ENCODE measurements at places on chromosomes 5 and 9.
A peak's percentile ranks its signal among the peaks of the same experiment; 100 is the strongest.

DNA sequence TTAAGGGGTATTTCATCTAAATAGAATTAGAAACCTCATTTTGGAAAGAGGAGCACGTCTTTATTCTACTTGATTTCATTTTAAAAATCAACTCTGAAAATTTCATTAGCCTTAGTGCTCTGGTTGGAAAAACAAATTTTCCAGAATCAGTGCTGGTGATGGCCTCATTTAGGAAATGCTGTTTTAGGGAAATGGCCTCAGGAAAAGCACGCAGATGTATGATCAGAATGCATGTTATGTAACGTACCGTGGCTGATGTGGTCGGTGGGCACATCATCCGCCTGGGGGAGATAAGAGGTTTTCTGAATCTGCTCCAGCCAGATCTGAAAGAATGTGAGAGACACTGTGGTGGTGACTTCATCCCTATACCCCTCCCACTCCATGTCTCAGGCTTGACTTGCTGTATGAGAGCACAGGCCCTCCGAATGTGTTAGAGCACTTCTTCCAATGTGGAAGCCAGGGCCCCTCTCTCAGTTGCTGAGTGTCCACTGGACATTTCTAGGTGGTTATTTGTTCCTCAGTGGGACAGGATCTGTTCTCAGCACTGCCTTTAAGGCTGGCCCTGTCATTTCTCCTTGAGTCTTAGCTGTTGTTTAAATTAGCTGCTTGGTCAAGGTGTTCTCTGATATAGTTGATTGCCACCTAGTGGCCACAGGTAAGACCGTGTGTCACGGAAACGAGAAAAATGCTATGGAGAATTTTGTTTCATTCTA lies 96.5 kb downstream of the ARHGAP26 start:
- DNase-seq, result peak; percentile 71

DNA sequence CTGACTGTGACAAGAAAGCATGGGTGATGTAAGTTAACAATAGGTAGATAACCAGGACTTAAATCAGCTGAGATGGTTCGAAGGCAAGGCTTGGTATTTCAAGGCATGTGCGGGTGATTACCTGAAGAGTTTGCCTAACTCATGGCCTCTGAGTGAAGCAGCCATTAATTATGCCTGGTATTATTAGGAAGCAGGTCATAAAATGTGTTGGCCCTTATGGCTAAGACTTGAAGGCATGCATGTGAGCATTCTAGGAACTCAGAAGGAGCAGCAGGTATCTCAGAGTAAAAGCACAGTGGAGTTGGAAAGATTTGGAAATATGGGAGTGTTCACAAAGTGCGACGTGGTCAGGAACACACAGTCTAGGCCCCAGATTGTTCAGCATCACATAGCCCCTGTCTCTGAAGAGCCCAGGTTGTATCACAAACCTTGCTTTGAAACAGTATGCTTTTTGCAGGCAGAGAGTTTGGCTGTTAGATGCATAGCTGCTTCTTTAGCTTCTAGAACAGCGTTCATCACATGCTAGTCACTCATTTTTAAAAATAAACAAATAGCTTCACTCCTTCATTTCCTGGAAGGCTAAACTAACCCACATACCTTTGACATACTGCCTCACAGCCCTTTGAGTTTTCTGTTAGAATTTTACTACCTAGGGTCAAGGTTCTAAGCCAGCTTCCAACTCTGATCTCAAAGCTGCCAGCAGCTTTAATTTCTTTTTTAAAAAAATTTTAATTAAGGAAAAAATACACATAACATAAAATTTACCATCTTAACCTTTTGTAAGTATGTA lies 2.1 kb downstream of the HEXB start:
- no peak for DNase-seq

- no peak for DNase-seq
Measured at GRCh38 chr9:7910426-7911020, 110.9 kb upstream of the DMAC1 start.

DNA sequence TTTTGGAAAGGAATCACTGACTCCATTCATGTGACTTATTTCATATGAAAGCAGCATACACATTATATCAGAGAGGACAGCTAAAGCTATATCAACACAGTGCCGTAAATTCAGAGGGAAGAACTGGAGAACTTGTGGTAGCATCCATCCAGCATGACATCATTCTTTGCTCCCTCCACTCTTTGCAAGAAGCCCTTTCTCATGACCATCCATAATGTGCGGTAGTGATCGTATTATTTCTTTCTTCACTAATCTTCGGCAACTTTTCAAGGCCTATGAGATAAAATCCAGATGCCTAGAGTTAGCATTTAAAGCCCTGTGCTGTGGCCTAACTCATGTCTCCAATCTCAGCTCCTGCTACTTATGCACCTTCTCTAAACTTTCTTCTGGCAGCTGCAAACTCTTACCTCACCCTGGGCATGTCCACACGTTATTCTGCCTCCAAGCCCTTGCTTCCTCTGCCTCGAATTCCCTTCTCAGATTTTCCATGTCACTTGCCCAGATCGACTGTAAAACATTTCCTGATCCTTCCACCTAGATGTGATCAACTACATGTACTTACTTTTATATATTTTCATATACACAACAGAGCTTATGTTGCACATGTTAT lies 307.3 kb upstream of the SGCD start:
- no peak for DNase-seq

GRCh38 chr5:6088706-6089105 lies 289.6 kb downstream of the MED10 start:
- DNase-seq, result no peak

DNA sequence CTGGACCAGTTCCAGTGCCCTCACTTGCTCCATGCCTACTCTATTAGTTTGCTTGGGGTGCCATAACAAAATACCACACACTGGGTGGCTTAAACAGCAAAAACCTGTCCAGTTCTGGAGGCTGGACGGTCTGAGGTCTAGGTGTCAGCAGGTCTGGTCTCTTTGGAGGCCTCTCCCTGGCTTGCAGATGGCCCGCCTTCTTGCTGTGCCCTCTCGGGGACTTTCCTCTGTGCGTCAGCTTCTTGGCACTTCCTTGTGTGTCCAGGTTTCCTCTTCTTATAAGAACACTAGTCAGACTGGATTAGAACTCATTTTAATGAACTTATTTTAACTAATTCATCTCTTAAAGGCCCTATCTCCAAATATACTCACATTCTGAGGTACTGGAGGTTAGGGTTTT lies 97.2 kb downstream of the CARTPT start:
- no peak for DNase-seq

DNA sequence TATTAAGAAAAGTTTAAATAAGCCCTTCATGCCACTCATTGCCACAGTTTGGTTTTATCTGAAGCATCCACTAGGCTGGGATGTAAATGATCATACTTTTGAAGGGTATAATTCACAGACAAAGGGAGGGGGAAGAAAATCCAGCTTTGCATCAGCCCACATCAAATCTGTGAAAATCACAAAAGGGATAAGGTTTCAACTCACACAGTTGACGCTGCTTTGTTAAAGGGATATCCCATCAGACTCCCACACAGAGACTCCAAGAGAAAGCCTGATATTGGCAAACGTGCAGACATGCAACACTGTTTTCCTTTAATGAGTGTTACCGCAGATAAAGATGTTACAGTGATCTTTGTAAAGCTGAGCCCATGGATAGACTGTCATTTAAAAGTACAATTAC lies 602.9 kb downstream of the TLE1 start:
- no peak for DNase-seq

- no peak for DNase-seq
Measured at GRCh38 chr5:115738830-115739229, 77.6 kb downstream of the CDO1 start.

DNA sequence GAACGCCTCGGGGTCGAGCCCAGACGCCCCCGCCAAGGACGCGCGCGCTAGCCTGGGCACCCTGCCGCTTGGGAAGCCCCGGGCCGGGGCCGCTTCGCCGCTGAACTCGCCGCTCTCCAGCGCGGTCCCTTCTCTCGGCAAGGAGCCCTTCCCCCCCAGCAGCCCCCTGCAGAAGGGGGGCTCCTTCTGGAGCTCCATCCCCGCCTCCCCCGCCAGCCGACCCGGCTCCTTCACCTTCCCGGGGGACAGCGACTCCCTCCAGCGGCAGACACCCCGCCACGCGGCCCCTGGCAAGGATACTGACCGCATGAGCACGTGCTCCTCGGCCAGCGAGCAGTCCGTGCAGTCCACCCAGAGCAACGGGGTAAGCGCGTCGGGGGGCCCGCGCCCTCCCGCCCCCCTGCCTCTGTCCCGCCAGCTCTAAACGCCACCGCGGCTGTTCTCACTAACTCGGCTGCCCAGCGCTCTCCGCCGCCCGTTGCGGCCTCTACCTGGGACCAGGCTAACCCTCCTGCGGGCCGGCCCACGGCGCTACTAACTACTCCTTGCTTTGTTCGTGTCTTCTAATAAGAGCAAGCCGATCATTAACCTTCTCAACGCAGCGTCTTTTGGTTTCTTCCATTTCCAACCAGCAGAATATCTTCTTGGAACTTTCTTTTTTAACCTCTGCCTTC lies 93.6 kb upstream of the OTULINL start:
- DNase-seq, result no peak

- DNase-seq, result no peak
Measured at GRCh38 chr5:66239034-66239433, 94.9 kb downstream of the SREK1 start.

DNA sequence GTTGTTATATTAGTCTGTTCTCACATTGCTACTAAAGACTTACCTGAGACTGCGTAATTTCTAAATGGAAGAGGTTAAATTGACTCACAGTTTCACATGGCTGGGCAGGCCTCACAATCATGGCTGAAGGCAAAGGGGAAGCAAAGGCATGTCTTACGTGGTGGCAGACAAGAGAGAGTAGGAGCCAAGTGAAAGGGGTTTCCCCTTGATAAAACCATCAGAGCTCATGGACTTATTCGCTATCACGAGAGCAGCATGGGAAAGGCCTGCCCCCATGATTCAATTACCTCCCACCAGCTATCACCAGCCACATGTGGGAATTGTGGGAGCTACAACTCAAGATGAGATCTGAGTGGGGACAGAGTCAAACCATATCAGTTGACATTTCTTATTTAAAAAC lies 374.5 kb upstream of the RORB start:
- no peak for DNase-seq

GRCh38 chr5:174827558-174827957 lies 103.2 kb downstream of the MSX2 start:
- no peak for DNase-seq

GRCh38 chr9:84756171-84756570 lies 86.6 kb downstream of the NTRK2 start:
- no peak for DNase-seq

DNA sequence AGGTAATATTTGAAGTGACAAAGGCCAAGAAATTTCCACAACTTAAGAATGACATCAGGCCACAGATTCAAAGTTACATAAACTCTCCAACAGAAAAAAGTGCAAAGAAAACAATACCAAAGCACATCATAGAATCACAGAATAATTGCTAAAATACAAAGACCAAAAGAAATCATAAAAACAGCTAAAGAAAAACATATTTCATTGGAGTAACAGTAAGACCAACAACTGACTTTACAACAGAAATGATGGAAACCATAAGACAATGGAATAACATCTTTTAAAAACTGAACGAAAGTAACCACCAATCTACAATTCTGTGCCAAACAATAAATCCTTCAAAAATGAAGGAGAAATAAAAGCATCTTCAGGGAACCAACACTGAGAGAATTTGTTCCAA lies 38.3 kb downstream of the ZDHHC21 start:
- DNase-seq, result no peak

- DNase-seq, result no peak
Measured at GRCh38 chr9:89006267-89006666, 15.0 kb downstream of the S1PR3 start.

DNA sequence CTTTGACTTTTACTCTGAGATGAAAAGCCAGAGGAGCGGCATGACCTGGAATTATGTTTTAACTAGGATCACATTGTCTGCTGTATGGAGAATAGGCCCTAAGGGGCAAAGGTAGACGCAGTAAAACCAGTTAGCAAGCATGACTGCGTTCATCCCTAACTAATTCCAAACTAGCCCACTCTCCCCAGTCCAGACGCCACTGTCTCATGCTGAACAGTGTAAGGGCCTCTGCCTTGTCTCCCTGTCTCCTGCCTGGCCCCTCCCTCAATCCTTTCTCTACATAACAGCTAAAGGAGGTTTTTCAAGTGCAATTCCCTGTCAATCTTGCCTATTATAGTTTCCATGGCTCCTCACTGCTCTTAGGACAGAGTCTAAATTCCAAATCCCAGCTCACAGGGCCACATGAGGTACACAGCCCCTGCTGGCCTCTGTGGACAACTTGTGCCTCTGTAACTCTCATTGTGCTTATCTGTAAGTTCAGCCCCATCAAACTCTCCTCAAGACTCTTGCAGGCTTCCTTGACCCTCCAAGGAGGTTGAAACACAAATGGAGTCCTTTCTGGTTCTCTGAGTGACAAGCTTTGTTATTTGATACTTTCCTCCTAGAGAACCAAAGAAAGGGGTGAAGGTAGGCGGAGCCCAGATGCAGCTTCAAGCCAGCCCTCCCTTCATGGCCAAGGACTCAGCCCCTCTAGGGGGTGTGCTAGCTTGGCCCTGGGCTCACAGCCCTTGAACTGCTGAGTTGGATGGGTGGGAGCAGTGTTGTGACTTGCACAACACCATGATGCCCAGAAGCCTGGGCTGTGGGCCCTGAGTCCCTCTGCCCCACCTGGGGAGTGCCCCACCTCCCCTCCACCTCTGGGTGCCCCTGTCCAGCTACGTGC lies 16.0 kb upstream of the SLC22A4 start:
- peak; percentile 29 for DNase-seq

GRCh38 chr9:6467006-6467625 lies 54.1 kb downstream of the UHRF2 start:
- no peak for DNase-seq

- DNase-seq, result no peak
Measured at GRCh38 chr5:136103118-136103517, 29.5 kb upstream of the SMAD5 start.

GRCh38 chr5:157306692-157307471 lies 41.0 kb downstream of the CYFIP2 start:
- DNase-seq, result no peak

DNA sequence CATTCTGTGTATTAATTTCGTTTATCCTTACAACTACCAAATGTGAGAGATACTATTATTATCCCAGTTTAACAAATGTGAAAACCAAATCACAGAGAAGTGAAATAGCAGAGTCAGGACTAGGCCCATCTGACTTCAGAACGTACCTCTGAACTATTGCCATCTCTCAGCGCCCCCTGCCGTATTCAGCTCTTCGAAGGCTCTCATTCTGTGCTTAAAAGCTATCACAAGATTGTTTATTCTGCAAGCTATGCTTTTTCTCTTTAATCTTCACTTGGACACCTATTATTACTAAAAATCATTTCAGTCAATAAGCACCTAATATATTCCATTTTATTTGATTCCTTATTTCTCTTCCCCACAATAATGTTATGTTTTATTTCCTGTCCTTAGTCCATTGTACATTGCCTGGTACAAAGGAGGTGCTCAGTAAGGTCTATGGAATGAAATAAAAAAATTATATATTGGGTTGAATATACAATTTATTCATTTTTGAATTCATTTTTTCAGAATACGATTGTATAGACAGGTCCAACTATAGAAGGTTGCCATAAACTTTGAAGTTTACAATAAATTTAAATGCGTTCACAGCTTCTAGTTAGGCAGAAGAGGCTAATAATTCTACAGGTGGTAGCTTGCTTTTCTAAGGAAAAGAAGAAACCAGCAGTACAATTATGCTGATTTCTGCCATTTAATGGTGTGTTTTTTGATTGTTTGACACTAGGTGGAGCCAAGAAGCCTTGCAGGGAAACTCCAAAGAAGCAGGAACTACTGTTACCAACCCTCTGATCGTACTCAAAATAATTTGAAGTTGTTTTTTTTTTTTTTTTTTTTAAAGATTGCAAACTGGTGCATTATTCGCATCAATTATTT lies 202.2 kb upstream of the DMRTA1 start:
- DNase-seq, result no peak
